ENCODE measurements at places on chromosomes 5 and 9.

DNA sequence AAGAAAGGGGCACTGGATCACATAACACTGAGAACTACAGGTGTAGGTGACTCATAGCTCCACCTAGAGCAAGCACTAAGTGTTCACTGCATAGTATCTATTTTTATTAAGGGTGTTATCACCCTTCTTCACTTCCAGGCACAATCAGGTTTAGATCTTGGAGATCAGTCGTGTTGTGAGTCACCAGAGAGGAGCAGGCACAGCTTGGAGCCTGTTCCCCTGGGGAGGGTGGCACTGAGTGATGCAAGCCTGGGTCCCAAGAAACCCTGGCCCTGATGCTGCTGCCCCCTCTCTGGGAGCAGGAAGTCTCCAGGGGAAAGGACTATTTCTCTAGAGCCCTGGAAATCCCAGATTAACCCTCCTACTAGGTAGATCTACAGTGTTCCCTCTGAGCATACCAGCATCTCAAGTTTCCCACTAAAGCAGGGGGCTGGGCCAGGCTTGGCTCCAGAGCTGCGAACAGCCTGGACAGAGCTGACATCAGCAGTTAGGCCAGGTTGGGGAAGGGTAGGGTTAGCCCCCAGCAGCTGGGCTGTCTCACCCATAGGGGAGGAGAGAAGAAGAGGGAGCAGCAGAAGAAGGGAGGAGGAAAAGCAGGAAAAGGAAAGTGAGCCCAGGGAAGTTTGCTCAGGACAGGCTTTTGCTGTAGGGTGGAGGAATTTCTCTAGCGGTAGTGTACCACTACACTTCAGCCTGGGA, 28.1 kb upstream of the SPINK4 start:
- peak; percentile 79 for DNase-seq

GRCh38 chr5:90117005-90117404, 292.6 kb downstream of the CETN3 start:
- no peak for DNase-seq

DNA sequence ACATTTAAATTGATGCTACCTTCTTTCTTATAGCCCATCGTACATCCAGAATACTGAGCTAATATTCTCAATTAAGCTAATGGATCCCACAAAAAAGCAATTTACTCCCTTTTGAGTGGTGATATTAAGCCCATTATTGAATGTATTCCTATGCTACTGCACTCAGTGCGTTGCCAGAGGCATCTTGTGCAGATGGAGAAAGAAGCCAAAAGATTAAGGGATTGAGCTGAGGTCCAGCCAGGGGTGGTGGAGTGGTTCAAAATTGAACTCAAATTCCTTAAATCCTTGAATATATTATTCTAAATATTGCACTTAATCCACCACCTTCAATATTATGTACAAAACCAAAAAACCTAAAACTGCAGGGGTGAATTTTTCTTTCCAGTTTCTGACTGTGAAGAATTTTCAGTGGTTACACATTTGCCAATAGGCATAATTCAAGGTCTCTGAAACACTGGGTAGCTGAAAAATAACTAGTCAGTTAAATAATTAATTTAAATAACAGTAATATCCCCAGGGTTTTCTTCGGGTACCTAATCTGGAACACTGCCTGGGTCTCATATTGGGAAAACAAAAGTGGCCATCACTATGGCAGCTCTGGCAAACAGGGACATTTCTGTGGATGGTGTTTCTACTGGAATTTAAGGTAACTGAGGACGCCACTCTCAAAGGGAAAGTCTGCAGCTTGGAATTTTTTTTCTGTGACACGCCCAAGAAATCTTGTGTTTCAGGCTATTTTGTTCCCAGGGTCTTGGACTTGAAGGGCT, 6.2 kb upstream of the LIFR start:
- DNase-seq = no peak

GRCh38 chr5:200985-201384, 9.7 kb downstream of the LRRC14B start:
- no peak for DNase-seq

DNA sequence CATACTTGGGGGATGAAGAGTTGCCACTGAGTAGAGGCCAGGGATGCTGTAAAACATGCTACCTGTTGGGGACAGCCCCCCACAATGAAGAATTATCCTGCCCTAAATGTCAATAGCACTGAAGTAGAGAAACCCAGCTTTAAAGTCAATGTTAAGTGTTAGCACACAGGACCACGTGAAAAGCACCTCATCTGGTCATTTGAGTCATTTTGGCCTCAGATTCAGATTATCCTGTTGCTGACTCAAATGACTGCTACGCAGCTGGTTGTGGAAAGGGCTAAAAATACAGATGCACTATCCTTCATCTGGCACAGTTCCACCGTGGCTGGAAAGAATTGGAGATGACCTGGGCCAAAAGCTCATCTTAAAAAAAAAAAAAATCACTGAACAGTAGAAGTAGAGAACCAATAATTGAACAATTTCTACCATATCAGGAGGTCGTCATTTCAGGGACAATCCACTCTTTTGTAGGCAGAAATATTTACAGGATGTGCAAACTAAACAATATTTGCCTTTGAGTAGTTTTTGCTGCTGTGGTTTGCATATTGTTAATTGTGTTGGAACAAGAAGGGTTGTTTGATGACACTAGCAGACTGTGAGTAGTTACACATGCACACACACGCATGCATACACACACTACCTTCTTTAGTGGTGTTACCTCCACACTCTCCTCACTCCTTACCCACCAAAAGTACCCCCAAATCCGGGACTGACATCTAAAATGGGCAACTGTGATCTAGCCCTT, 195.3 kb upstream of the KLF9 start:
- peak; percentile 43 for DNase-seq
